ENCODE measurements at places on chromosomes 6 and 20.

DNA sequence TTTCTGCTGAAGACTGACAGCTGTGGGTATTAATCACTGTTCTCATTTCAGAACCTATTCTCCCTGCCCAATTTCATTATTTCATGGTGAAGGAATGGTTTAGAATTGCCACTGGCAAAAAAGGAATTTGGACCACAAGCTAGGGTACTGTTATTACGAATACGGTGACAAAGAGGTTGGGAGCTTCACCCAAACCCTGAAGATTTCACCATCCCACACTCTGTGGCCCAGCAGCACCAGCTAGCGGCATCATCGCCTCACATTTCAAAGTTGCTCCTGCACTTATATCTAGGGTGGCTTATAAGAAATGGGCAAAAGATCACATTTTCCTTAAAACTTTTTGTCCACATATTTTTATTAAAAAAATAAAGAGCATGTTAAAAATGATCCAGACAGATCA, 236.1 kb downstream of the SYNDIG1 start:
- no peak for DNase-seq

DNA sequence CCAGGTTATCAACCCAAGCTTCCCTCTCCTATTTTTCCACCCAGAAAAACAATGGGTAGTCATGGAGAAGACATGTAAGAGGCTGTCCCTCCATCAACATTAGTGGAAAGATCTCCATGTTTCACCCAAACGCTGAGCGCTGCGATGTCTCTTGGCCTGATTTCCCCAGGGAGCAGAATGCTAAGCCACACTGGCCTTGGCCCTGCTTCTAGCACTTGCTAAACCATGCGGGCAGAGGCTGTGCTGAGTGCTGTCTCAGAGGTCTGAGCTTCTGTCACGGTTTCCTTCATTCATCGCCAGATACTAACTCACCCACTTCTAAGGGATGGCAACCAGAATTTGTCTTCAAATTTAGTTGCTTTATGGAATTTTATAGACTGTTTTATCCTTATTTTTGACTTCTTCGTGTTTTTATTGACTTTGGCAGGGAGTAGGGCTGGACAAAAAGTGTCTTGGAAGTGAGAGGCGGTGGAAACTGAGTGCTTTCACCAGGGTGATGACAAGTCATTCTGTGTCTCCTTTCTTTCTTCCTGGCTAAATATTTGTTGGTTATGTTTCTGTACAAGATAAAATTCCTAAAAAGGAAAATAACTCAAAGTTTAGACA, 181.4 kb upstream of the UST start:
- no peak for DNase-seq

- no peak for DNase-seq
Measured at GRCh38 chr6:145962581-145962980, 1.6 kb downstream of the SHPRH start.

DNA sequence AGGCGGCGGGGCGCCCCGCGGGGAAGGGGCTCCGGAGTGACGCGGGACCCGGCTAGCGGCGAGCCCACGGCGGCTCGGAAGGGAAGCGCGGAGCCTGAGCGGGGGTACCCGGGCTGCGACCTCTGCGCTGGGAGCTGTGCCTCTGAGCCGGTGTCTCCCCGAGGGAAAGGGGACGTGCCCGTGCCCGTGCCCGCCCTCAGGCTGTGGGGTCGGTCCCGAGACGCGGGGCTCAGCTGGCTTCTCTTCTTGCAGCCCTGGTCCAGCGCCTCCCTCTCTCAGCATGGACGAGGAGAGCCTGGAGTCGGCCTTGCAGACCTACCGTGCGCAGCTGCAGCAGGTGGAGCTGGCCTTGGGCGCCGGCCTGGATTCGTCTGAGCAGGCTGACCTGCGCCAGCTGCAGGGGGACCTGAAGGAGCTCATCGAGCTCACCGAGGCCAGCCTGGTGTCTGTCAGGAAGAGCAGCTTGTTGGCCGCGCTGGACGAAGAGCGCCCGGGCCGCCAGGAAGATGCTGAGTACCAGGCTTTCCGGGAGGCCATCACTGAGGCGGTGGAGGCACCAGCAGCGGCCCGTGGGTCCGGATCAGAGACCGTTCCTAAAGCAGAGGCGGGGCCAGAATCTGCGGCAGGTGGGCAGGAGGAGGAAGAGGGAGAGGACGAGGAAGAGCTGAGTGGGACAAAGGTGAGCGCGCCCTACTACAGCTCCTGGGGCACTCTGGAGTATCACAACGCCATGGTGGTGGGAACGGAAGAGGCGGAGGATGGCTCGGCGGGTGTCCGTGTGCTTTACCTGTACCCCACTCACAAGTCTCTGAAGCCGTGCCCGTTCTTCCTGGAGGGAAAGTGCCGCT, 686 bp downstream of the ZGPAT start:
- DNase-seq: no peak

GRCh38 chr6:30483677-30484279, 5.5 kb upstream of the HLA-E start:
- no peak for DNase-seq

DNA sequence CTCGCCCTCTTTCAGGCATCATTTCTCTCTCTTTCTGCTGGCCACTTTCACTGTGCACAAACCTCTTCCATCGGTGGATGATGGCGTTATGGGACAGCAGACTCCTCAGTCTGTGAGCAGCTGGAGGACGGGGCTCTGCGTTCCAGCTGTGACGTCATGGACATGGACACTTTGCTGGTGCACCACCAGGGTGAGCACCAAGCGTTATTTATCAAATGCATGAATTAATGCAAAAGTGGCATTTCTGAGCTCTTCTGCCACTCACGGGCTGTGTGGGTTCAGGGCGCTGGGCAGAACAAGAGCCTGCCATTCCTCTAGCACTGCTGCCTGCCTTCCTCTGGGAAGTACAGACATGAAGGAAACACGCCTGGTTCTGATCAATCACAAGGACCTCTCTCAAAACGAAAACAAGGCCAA, 82.9 kb upstream of the MPC1 start:
- DNase-seq: no peak

GRCh38 chr6:31945507-31946369, at the start of gene CFB:
TSS of gene CFB (plus strand) at chr6:31946095. CDS start at chr6:31946222, 127 bp downstream.
- DNase-seq: peak; percentile 75

GRCh38 chr20:34875642-34876405, 588 bp upstream of the ACSS2 start:
- peak; percentile 94 for DNase-seq

- no peak for DNase-seq
Measured at GRCh38 chr6:3734023-3734422, 17.5 kb downstream of the PXDC1 start.

GRCh38 chr20:11965602-11966001, 47.9 kb downstream of the BTBD3 start:
- no peak for DNase-seq

DNA sequence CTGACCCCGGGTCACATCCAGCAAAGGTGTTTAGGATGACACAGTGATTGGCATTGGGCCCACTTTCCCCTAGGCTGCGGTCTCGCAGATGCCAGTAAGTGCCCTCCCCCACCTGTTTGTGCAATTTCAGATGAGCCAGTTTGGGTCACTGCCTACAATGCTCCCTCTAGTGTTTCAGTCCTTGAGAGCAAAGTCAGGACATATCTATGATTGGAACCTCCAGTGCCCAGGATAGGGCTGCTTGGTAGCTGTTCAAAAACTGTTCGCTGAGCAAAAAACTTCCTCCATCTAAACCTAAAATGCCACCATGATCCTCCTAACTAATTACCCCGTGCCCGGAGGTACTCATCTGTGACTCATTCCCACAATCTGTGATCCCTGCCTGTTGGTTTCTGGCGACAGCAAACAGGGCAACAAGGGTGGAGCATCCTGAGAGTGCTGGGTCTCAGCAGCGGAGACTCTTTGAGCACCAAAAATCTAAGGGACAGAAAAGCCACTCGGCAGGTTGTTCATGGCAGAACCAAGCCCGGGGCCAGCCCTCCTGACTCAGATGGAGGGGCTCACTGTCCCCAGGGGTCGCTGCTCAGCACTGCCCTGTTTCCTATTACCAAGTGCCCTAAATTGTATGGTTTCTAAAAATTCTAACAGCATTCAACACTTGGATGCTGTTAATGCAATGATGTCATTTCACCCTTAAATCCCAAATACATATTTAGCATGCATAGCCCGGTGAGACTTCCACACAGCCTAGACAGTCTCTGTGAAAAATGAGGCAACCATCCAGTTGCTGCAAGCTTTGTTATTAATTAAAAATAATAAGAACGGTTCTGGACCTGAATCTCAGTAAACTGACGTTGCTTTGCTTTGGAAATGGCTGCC, 5.0 kb downstream of the VSX1 start:
- no peak for DNase-seq

- DNase-seq: no peak
Measured at GRCh38 chr6:64280569-64280968, 645.0 kb downstream of the PHF3 start.

- no peak for DNase-seq
Measured at GRCh38 chr20:25033924-25034300, 24.0 kb downstream of the ACSS1 start.

GRCh38 chr6:134247231-134247833, 70.6 kb downstream of the SGK1 start:
- no peak for DNase-seq

GRCh38 chr6:120122401-120122800, 772.8 kb upstream of the MAN1A1 start:
- DNase-seq: no peak

GRCh38 chr6:57246307-57246706, 24.2 kb upstream of the RAB23 start:
- DNase-seq: no peak

- DNase-seq: peak; percentile 40
Measured at GRCh38 chr6:4637691-4638433, 138.3 kb upstream of the CDYL start.

DNA sequence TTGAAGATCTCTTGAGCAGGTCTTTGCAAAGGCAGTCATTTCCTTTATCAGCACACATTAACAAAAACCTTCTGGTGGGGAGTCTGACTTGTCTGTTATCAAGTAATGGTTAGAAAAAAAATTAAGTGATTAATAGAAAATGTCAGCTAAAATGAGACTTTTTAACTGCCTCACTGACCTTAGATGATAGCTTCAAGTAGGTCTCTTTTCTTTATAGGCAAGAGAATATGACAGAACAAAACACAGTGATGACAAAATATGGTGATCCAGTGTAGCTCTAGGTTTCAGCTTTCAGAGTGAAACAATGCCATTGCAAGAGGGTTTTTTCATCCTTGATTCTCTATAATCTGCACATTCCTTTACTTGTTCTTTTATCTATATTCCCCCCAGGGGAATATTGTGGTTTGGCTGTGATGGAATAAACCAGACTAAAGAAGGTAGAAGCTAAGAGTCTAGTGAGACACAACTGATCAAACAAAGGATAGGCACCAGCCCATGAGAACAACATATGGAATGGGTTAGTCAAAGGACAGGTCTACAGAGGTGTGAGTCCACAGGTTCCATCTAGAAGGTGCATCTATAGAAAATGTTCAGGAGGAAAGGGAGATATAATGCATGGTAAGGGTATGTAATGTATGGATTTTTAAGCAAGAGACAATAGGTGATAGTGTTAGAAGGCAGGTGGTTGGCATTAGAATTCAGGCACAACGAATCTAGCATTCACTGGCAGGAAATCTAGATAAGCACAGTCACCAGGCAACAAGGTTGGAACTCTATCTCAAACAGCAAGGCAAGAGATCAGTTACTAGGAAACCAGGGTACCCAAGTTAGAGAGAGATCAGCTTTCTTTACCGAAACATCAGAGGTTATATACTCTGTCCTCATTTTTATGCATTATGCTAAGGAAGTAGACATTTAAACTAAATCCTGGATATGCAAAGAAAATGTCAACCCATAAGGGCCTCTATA, 228.9 kb upstream of the SMLR1 start:
- no peak for DNase-seq

GRCh38 chr6:57224769-57225515, 2.8 kb upstream of the RAB23 start:
- peak; percentile 38 for DNase-seq

- no peak for DNase-seq
Measured at GRCh38 chr6:93307505-93308409, 111.6 kb downstream of the EPHA7 start.

GRCh38 chr20:57905448-57905847, 195.6 kb upstream of the PMEPA1 start:
- no peak for DNase-seq

GRCh38 chr6:7901056-7901455, 9.5 kb downstream of the TXNDC5 start:
- DNase-seq: no peak

GRCh38 chr20:36582322-36582721, 8.9 kb downstream of the TGIF2 start:
- DNase-seq: no peak

GRCh38 chr6:11471261-11471660, 66.3 kb upstream of the TMEM170B start:
- DNase-seq: no peak

DNA sequence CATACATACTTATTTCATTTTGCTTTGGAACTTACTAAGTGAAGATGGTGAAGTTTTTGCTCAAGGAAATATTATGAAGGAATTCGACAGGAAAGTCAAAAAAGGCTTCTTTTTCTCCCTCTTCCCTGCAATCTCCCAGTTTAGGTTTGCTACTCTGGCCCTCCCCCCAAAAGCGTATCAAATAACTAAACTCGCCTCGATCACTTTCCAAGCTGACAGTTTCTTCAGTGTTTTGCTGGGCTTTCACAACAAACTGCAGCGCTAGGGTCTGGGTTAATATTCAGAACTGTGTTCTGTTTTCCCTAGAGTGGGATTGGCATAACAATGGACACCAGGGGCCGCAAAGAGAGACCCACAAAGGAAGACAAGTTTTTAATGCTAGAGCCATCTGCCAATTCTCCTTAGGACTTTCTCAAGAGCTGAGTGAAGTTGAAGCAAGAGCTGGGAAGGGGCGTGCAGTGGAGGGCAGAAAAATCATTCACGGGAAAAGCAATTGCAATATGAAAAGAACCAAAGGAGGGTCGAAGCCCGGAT, 57.8 kb downstream of the ATP9A start:
- DNase-seq: no peak

DNA sequence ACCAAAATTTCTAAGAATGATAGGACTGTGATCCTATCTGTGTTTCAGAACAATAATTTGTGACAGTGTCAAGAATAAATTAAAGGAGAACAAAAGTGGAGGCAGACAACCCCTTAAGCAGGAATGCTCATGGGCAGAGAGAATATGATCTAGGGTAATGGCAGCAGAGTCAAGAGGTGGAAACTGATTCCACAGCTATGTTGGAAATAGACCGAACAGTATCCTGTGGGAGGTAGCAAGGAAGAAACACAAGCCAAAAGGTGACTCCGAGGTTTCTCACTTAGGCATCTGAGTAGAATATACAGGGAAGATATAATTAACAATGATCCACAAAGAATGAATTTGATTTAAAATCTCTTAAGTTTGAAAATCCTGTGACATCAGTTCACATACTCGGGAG, 100.5 kb downstream of the NRSN1 start:
- no peak for DNase-seq

All from GM04504 (cell line).